Upper lobe of right lung (tissue), 1 donor: ENCODE measurements at places on chromosomes 6 and 20. TPM values are rescaled to one million over a fixed set of nuclear protein-coding genes. Genes with fewer than 3 reads are reported as not detected.

- DNase-seq, result no peak
These were observed 26.9 kb upstream of the FANCE start for GRCh38 chr6:35425284-35425683.

DNA sequence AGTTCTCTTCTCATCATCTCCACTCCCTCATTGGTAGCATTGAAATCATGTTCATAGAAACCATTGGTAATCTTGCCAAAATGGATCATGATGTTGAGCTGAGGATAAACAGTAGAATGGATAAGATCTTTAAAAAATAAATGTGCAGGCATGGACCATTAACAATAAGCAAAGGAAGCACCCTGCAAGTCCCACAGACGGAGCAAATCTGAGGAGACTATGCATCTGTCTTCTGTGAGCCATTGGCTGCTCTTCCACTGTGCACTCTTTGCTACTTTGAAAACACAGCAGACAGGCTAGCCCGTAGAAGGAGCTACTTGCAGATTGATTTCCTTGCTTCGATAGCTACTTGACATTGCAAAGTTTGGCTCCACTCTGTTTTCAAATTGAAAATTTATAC lies 535.0 kb downstream of the PKHD1 start:
- no peak for DNase-seq

The ZNF334 gene
- 3.0 TPM for total RNA-seq

The OR2B6 gene
- total RNA-seq, result not detected

DNA sequence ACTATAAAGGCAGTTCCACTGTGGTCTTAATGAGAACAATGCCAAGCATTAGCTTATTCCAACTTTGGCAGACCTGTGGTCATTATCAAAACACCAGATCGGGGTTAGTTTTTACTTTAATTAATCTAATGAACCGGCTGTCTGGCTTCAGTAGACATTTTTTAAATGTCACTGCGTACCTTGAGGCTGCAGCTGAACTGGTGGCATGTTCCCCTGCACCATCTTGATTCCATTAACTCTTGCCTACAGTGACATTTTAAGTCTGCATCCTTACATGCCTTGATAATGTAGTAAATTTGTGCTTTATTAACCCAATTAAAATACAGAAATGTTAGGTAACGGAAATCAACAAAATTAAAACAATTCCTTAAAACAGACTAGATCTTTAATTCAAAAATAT lies 127.0 kb downstream of the KIF16B start:
- DNase-seq, result no peak

DNA sequence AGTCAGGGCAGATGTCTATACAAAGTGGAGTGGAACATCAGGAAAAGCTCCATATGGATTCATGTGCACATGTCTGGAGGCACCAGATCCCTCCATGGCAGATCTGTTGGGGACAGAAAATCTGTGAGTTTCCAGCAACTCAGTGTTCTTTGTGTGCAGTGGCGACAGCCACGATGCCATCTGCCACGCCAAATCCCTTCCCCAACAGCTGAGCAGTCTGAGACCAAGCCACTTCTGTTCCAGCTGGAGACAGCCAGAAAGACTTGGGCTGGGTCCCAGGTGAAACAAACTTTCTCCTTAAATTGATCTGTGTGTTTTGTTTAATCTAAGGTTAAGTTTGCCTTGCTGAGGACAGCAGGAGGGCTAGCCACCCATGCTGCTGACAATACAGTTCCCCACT lies 22.9 kb downstream of the FKBP1A start:
- no peak for DNase-seq

The TAP2 gene
- total RNA-seq, result 56.4 TPM

DNA sequence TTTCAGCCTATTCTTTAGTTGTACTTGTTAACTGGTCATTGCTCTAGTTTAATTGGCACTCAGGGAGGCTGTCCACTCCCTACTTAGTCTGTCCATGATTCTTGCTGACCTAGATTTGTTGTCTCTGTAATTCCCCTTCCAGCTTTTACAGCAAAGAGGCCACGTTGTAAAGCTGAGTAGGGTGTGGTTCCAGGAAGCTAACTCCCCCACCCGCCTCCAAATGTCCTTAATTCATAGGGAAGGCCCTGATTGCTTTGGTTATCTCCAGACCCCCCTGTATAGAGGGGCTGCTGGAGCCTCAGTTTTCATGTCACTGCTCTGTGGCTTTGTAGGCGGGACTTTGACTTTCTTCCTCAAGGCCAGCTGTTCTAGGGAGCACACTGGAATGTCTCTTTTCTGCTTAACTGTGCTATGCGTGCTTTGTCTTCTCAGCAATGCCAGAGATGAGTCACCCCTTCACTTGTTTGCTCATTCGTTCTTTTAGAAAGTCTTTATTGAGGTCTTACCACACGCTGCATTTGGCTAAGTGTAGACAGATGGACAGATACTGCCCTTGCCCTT lies 175.1 kb upstream of the JAG1 start:
- DNase-seq, result no peak

DNA sequence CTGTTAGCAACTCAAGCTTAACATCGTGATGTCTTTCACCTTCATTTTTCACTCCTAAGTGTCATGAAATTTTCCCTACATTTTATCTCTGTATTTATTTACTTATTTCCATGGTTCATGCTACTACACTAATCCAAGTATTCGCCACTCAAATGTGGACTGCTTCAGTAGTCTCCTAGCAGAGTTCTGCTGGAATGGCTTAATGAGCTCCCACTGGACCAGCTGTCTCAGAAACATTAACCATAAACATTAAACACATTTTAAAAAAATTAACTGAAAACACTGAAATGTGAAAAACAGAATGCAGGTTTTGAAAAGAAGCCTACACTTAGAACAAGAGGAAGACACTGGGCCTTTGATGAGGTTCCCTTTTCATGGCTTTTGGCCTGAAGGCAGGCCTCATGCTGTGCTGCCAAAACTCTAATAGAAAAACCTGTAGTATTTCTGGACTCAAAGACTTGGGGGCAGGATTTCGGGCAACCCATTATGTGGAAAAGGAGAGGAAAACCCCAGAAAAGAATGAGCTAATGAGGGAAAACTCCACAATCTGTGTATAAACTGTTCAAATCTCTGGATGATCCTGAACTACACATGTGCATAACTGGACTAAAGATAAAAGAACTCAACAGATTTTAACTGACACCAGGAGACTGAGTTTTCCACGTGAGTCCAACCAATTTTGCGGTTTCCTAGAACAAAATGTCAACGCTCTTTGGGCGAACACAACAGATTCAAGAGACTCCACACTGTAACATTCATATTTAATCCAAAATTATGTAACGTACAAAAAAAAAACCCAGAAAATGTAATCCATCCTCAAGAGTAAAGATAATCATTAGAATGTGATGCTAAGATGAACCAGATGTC lies 33.0 kb downstream of the SAMD3 start:
- DNase-seq, result no peak

The C6orf141 gene
- total RNA-seq, result 2.1 TPM

- DNase-seq, result no peak
These were observed 127.0 kb downstream of the MCHR2 start for GRCh38 chr6:99867026-99867425.

GRCh38 chr6:154830771-154831170 lies 97.6 kb downstream of the SCAF8 start:
- DNase-seq, result no peak

GRCh38 chr6:95819939-95820338 lies 195.8 kb upstream of the FUT9 start:
- DNase-seq, result no peak

DNA sequence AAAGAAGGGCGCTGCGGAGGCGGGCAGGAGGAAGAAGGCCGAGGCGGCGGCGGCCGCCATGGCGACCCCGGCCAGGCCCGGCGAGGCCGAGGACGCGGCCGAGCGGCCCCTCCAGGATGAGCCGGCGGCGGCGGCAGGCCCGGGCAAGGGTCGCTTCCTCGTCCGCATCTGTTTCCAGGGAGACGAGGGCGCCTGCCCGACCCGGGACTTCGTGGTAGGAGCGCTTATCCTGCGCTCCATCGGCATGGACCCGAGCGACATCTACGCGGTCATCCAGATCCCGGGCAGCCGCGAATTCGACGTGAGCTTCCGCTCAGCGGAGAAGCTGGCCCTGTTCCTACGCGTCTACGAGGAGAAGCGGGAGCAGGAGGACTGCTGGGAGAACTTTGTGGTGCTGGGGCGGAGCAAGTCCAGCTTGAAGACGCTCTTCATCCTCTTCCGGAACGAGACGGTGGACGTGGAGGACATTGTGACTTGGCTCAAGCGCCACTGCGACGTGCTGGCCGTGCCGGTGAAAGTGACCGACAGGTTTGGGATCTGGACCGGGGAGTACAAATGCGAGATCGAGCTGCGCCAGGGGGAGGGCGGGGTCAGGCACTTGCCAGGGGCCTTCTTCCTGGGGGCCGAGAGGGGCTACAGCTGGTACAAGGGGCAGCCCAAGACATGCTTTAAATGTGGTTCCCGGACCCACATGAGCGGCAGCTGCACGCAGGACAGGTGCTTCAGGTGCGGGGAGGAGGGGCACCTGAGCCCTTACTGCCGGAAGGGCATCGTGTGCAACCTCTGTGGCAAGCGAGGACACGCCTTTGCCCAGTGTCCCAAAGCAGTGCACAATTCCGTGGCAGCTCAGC lies 780 bp downstream of the ZCCHC3 start:
- peak; percentile 89 for DNase-seq

DNA sequence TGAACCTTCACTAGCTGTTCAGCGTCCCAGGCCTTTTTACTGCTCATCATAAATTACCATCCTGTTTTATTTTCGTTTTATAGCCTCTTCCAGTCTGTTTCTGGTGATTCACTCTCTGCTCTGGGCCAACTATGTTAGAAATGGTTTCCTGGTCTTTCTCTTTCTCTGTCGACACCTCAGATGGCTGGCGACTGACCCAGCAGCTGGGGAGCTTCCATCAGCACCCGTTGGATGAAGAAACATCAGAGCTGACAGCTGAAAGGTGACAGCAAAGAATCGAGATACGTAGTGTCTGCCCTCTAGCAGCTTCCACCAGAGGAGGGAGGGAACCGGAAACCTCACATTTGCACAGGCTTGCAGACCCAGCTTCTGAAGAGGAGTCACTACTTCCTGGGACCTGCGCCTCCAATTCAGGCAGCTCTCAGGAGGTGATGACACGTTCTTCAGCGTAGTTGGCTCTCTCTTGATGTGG lies 82.9 kb upstream of the MLN start:
- no peak for DNase-seq

The DDX43 gene
- 2.5 TPM for total RNA-seq

DNA sequence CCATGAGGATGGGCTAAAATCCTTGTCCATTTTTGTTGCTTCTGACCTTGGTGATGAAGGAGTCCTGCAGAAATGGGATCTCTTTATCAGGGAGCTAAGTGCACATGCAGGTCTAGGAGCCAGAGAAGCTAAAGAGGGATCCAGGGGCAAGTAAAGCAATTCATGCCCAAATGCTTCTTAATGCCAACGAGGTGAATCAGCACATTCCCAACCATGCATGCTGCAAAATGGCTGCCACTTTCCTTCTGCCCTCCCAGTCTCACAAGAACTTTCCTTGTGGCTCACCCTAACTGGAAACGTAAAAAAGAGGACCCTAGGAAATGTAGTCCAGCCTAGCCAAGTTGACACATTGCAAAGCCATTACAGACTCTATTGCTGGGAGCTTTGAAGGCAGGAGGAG lies 298.4 kb downstream of the MAFB start:
- DNase-seq, result no peak

The TUBB1 gene
- 3.0 TPM for total RNA-seq

DNA sequence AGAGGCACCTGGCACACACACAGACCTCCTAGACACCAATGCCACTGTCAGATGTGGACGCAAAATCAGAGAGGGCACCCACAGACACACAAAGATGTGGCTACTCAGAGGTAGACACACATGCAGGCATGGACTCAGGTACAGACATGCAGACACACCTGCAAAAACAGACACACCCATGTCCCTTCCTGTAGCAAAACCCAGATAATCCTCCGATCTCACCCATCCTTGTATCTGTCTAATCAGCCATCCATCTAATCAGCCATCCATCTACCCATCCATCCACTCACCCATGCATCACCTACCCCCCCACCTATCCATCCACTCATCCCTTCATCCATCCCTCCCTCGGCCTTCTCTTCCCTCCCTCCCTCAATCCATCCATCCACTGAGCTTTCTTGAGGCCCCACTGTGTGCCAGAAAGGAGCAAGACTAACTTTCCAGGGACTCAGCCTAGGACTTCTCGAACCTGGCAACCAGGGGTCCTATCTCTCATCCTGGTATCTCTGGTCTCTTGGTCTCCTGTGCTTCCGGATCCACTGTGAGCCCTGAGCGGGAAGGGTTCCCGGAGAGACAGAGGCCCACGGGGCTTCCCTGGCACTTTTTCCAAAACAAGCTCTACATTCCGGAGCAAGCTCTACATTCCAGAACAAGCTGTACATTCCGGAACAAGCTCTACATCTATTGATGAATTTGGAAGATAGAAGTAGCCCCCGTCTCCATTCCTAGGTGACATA lies 1.1 kb upstream of the TGM2 start:
- DNase-seq, result peak; percentile 38

DNA sequence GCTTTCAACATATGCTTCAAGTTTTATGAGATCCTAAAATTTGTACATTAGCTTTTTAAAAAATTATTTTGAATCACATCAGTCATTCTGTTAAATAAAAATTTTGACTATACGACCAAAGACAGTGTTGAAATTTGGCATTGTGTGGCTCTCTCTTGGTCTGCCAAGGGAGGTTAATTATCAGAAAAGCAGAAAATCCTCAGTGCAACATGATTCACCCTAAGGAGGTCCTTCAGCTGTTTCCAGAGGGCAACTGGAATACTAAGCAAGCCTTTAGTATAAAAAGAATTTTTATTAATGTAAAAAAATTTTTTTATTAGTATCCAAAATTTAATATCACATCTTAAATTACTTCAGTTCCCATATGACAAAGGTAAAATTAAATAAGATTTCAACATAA lies 23.1 kb upstream of the TMEM244 start:
- DNase-seq, result no peak

GRCh38 chr6:113960795-113961194 lies 10.2 kb downstream of the HDAC2 start:
- no peak for DNase-seq

- DNase-seq, result no peak
These were observed 261.4 kb upstream of the TFAP2D start for GRCh38 chr6:50451826-50452400.

DNA sequence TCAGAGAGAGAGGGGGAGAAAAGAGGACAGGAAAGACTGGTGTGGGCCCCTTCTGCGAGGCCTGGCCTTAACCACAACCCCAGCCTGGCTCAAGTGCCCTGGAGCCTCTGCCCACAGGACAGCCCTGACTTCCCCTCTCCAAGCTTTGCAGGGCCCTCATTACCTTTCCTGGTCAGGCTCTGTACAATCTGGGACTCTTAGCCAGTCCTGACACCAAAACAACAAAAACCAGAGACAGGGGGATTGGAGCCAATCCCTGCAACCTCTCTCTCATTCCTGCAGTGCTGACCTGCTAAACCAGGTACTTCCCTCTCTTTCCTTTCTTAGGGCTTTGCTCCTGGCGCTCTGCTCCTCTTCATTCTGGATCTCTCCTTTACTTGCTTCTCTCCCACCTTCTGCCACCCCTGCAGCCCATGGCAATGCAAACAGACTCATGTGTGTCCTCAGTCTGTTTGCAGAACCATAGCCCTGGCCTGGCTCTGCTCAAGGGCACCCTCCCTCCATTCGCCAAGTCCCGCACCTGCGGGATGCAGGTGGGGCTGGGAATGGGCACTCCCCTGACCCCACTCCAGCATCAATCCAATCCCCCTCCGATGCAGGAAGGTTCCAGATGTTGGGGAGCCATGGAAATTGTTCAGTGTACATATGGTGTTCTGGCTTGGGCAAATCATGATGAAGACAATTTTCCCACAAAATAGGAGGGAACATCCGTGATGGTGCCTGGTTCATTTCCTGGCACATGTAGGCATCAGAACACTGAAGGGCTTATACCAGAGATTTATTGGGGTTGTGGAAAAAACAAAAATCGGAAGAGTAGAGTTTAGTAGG lies 38.1 kb downstream of the RPP40 start:
- no peak for DNase-seq
